ENCODE measurements at places on chromosomes 1 and 21.

DNA sequence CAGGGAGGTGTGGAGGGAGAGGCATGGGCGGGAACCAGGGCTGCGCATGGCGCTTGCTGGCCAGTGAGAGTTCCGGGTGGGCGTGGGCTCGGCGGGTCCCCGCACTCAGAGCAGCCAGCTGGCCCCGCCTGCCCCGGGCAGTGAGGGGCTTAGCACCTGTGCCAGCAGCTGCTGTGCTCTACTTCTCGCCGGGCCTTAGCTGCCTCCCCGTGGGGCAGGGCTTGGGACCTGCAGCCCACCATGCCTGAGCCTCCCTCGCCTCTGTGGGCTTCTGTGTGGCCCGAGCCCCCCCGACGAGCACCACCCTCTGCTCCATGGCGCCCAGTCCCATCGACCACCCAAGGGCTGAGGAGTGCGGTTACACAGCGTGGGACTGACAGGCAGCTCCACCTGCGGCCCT lies 38.6 kb upstream of the WARS2 start:
- no peak for DNase-seq

- no peak for DNase-seq
Observed at GRCh38 chr1:4802024-4802423, 147.6 kb downstream of the AJAP1 start.

GRCh38 chr21:38954588-38955004 lies 148.9 kb downstream of the ETS2 start:
- no peak for DNase-seq

- no peak for DNase-seq
Observed at GRCh38 chr1:53895421-53895820, 1.4 kb downstream of the DIO1 start.

DNA sequence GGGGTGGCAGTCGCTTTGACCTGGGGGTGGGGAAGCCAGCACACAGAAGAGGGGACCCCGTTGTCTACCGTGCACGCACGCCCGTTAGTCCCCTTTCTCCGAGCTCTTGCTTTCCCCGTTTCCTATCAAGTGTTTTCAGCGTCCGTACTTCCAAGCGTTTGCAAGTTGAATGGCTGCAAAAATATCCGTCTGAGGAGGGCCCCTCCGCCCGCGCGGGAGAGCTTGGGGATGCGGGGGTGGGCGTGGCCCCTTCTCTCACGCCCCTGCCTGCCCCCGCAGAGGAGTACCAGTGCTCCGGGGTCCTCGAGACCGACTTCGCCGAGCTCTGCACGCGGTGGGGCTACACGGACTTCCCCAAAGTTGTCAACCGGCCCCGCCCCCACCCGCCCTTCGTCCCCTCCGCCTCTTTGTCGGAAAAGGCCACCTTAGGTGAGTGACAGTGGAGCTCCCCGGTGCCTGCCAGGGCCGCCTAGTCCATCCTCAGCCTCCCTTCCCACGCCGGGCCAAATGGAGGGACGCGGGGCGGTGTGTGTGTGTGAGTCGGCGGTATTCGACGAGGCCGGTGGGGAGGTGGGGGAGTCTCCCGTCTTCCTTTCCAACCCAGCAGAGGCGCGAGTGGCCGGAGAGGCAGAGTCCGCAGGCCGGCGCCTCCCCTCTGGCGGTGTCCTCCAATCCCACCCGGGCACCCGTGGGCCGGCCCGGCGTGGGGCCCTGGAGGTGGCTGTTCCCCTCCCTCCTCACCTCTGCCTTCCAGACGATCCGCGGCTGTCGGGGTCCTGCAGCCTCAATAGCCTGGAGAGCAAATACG lies 3.4 kb downstream of the LRRC71 start:
- no peak for DNase-seq

DNA sequence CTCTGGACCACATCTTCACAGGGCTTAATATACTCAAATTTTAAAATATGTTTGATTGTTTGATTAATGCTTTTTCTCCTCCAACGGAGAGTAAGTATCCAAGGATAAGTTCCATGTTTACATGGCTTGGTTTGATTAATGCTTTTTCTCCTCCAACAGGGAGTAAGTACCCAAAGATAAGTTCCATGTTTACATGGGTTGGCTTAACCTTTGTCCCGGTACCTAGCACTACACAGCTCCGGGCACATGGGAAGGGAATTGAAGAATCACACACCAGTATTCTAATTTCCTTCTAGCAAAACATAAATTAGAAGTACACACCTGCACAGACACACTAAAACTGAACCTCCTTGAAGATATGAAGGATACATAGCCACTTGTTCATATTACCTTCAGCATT lies 77.5 kb downstream of the ARID4B start:
- DNase-seq: no peak

DNA sequence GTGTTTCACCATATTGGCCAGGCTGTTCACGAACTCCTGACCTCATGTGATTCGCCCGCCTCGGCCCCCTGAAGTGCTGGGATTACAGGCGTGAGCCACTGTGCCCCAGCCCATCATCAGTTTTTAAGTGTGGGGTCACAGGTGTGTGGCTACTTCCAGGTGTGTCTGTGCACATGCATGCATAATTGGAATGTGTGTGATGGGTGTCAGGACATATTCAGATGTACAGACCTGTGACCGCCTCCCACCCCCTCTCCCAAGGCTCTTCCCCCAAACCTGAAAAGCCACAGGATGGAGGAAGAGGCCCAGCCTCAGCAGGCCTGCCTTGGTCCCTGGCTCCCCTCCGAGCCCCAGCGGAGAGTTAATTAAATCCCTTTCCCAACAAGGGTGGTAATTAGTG lies 37.3 kb upstream of the CSF3R start:
- DNase-seq: no peak

DNA sequence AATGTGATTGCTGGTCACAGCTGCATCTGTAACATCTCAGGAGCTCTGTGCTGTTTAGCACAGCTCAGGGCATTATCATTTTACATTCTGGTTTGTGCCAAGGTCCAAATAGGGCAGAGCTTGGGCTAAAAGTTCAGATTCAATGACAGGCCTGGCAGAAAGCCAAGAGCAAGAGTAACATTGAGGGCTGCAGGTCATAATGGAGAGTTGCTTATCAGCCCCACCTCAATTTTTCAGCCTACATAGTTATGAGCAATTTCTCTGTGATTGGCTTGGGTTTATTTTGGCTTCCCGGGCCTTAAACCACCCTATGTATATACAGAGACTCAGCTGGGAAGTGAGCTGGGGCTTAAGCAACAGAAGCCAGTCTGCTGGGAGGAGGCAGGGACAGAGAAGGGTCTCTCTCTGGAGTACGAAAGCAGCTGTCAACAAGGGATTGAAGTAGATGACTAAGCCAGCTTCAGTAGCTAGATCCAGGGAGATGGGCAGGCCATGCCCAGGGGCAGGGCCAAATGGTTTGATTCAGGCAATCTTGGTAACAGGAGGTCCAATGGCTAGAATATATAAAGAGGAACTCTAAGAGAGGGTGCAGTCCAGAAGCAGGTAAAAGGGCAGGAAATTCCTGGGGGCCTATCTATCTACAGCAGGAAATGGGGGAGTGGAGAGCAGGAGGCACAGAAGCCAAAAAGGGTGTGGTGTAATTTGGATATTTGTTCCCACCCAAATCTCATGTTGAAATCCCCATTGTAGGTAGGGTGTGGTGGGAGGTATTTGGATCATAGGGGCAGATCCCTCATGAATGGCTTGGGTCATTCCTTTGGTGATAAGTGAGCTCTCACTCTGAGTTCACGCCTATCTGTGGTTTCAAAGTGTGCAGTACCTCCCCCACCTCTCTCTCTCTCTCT lies 49.0 kb downstream of the BRINP2 start:
- DNase-seq: no peak

- no peak for DNase-seq
Observed at GRCh38 chr1:231093156-231093922, 53.3 kb upstream of the FAM89A start.

- DNase-seq: no peak
Observed at GRCh38 chr1:77925518-77925917, 37.1 kb downstream of the NEXN start.

- DNase-seq: no peak
Observed at GRCh38 chr1:207860531-207860930, 50.4 kb downstream of the CD34 start.

- DNase-seq: no peak
Observed at GRCh38 chr1:62951428-62951827, 167.5 kb downstream of the ATG4C start.

- DNase-seq: no peak
Observed at GRCh38 chr1:23451441-23451840, 26.9 kb upstream of the TCEA3 start.

DNA sequence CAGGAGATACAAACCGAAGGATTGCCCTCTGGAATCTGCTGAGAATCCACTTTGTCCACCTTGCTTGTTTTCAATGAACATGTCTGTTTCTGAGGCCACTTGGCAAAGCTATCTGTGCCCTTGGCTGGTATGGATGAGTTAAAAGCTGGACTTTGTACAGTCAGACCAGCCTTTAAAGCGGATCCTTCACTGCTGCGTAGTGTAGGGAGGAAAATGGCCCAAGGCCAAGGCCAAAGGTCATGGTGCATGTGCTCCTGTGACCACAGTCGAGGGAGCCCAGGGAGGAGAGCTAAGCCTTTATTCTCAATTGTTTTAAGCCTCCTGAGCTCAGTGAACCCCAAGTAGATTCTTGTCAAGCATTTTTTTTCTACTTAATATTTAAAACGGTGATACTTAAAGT lies 37.0 kb downstream of the KCNJ15 start:
- DNase-seq: no peak

- no peak for DNase-seq
Observed at GRCh38 chr1:1204425-1204920, 1.9 kb downstream of the TNFRSF18 start.

DNA sequence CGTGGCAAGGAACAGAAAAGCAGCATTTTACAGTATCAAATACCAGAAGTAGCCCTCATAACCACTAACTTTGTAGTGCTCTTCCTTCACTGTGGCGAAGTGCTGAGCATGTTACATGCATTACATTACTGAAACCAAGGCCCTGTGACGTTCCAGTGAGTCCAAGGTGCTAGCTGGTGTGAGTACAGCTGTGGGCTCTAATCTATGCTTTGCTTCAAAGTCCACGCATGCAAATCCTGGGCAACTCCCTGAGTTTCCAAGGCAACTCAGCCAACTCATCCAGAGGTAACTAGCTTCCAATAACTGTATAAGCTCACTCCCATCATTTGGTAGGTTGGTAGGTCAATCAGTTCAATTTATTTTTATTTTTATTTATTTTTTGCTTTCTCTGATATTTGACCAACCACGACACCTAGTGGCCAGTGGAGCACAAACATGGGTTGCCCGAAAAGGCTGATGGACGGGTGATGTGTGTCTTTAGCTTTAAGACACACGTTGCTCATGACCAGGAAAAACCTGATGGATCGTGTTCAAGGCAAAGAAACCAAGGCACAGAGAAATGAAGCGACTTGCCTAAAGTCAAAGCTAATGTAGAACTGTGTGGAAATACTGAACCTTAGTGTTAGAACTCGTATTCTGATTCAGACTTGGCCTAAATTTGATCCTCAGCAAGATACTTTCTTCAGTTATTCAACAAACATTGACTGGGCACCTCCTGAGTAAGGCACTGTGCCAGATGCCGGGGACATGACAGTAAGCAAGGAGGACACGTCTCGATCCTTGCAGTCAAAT lies 73.0 kb downstream of the GNG12 start:
- peak; percentile 68 for DNase-seq

GRCh38 chr1:9719978-9720722 lies 68.6 kb downstream of the PIK3CD start:
- DNase-seq: no peak

- no peak for DNase-seq
Observed at GRCh38 chr21:20783611-20784010, 214.6 kb upstream of the NCAM2 start.

GRCh38 chr1:101520302-101520701 lies 283.5 kb downstream of the S1PR1 start:
- DNase-seq: peak; percentile 44

DNA sequence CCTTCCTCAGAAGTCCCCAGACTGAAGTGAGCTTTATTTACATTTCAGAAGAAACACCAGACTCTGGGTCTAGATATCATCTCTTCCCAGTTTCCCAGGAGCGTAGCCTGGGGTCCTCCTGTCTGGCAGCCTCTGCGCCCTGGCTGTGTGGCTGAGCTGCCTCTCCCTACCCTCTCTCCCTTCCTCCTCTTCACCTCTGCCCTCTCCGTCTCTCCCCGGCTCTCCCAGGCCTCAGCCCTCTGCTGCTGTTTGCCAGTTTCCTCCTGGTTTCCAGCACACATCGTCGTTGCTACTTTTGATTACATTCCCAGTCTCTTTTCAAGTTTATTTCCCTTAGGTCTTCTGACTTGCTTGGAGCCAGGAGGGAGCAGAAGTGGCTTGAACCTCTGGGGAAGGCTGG lies 91.1 kb upstream of the DISP3 start:
- no peak for DNase-seq

GRCh38 chr1:151513626-151514121 lies 2.5 kb downstream of the CGN start:
- DNase-seq: peak; percentile 46

- DNase-seq: no peak
Observed at GRCh38 chr1:22586356-22587130, 23.3 kb downstream of the EPHA8 start.

DNA sequence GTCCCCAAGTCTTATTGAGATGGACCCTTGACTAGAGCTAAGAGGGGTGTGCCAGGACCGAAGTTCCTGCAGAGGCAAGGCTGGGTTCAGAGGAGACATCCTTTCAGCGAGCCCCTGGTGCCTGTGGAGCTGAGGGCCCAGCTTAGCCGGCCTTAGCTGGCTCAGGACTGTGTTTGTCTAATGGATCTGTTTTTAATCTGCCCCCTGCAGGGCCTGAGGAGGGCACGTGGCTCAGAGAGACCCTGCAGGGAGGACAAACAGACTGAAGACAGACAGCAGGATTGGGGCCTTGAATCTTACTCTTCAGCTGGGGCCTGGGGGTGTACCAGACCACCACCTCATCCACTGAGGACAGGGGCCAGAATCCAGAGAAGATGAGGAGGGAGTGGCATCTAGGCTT lies 1.6 kb downstream of the CRABP2 start:
- no peak for DNase-seq

DNA sequence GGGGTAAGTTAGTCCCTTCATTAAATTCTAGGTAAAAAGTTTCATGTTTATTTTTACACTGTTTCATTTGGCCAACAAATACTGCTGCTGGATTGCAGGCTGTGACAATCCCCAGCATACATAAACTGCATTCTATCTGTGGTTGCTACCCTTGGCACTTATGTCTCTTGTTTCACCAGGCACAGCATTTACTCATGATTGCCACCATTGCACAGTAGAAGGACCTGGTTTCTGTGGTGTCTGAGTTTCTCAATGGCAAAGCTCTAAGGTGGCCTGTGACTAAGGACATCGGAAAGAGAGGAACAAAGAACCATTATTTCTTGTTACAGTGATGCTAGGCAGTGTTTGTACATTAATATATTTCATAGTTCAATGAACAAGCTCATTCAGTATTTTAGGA lies 878.4 kb upstream of the NEGR1 start:
- DNase-seq: no peak

GRCh38 chr21:38875694-38876492 lies 70.2 kb downstream of the ETS2 start:
- no peak for DNase-seq

GRCh38 chr1:8239039-8239305 lies 78.9 kb upstream of the SLC45A1 start:
- DNase-seq: no peak

DNA sequence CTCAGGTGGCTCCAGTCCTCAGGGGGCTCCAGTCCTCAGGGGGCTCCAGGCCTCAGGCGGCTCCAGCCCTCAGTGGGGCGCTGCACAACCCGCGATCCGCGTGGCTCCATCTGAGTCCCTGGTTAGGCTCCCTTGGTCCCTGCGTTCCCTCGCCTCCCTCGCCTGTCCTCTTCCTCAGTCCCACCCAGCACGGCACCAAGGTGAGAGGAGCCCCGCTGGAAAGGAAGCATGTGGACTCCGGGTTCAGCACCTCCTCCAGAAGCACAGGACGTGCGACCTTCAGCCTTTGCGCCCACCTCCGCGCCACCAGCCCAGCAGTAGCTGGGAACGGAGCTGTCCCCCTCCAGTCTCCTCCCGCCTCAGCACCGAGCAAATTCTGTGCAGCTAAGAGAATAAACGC lies 8.1 kb upstream of the OR2M5 start:
- DNase-seq: no peak

All from kidney capillary endothelial cell (primary cell).